ENCODE measurements at places on chromosomes 2 and 18.
A peak's percentile ranks its signal among the peaks of the same experiment; 100 is the strongest.

GRCh38 chr2:11684894-11685460 is 15.0 kb upstream of the NTSR2 start:
- no peak for DNase-seq

DNA sequence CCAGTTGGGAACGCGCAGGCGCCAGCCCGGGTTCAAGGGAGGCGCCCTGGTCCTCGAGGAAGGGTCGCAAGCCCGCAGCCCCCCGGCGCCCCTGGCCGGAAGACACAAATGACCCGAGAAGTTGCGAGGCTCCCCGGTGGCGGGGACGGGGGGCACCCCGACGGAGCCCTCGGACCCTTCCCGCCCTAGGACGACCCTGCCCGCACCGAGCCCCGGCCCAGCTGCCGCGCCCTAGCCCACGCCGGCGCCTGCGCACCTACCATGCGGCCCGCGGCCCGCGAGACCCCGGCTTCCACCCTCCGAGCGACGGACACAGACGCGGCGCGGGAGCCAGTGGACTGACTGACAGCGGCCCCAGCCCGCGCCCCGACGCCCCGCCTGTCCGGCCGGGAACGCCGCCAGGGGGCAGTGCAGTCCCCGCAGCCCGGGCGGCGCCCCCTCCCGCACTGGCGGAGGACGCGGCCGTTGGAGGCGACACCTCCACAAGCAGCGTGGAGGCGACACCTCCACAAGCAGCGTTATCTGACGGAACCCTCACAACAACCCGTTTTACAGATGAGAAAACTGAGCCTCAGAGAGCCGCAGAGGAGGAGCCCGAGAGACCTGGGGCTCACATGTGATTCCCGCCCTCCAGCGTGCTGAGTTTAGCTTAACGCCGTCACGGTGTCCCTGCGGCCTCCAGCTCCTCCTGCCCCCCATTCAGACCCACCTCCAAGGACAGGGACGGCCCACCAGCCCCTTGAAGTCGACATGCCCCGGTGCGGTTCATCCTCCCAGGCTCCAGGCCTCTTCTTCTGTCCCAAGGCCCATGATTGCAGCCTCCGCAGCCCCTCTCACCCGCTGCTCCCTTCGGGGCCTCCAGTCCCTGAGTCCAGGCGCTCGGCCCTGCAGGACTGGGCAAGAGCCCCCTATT is at the start of gene NMUR1:
Gene NMUR1, minus strand, starts transcription at position 347 of the 913 bp plus-strand sequence. Its CDS starts 84 bp downstream, at position 263.
- peak; percentile 33 for DNase-seq

- no peak for DNase-seq
Measured at GRCh38 chr2:48069769-48070168, 163.5 kb upstream of the FBXO11 start.

GRCh38 chr2:88673363-88673762 is 18.1 kb upstream of the RPIA start:
- DNase-seq: no peak

GRCh38 chr2:62653582-62654422 is 51.7 kb upstream of the EHBP1 start:
- DNase-seq: no peak

DNA sequence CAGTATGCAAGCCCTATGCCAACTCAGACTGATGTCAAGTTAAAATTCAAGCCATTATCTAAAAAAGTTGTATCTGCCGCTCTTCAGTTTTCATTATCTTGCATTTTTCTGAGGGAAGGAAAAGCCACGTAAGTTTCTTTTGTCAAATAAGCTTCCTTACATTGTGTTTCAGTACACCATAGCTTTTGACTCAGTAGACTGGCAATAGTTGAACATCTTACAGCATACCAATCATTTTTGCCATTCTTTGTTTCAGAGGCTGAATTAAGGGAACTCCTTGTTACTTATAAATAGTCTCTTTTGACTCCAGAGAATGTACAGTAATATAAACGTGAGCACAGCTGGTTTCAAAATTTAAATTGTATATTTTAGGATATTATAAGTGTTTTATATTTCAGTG is 120.6 kb downstream of the EHBP1 start:
- peak; percentile 75 for DNase-seq

- no peak for DNase-seq
Measured at GRCh38 chr2:144379851-144380311, 140.0 kb downstream of the ZEB2 start.

DNA sequence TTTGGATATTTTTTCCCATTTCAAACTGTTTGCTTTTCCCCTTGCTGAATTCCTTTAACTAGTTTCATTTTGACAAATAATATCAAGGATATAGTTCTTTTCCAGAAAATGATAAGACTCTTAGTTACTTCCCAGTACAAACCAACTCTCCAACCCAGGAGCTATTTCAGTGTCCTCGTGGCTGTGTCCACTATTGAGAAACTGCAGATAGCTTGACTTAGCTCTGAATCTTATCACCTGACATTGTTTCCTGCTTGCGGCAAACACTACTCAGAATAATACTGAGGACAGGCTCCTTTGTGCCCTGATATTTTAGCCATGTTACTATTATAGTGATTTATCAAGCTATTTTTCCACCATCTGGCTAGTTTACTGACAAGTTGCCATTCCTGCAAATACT is 74.6 kb downstream of the KLF7 start:
- DNase-seq: no peak

DNA sequence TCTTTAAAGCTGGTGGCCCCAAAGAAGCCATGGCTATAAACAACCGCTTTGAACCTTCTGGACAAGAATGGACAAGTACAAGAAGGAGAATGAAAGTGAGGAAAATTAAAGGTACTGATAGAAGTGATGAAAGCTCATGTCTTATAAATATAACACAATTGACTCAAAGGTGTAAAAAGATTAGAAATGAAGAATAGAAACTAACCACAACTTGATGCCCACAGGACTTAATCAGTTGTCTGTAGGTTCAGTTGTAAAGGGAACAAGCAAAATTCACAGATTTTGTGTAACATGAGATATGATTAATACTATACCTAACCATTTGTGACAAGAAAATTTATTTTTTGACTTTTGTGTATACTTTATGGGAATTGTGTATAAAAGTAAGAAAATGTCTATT is 135.7 kb downstream of the NUP35 start:
- no peak for DNase-seq

DNA sequence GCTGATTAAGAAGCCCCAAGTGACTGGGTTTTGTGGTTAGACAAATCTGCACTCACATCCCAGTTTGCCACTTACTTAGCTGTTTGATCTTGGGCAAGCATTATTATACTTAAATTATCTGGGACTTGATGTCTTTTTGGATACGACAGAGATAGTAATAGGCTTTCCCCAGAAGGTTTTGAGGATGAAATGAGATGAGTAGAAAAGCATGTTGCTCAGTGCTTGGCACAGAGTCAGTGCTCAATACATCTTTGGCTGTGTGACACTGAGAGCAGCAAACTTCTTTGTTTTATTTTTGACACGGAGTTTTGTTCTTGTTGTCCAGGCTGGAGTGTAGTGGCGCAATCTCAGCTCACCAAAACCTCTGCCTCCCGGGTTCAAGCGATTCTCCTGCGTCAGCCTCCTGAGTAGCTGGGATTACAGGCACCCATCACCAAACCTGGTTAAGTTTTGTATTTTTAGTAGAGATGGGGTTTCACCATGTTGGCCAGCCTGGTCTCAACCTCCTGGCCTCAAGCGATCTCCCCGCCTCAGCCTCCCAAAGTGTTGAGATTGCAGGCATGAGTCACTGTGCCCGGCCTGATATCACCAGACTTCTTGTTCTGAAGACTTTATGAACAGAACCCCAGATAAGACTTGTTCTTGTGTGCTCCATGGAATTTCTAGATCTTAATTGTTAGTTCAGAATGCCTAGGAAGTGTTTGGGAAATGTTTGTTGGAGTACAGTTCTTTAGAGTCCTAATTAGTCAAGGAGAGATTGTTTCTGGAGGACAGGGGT is 521.2 kb downstream of the SLC4A3 start:
- DNase-seq: no peak

GRCh38 chr2:236691799-236692167 is 122.2 kb downstream of the ACKR3 start:
- DNase-seq: peak; percentile 25

- DNase-seq: peak; percentile 54
Measured at GRCh38 chr2:210072922-210073509, 70.6 kb downstream of the RPE start.

GRCh38 chr2:30655660-30656059 is 151.6 kb downstream of the CAPN13 start:
- DNase-seq: peak; percentile 71

- DNase-seq: peak; percentile 80
Measured at GRCh38 chr2:164369366-164369765, 251.9 kb downstream of the GRB14 start.

DNA sequence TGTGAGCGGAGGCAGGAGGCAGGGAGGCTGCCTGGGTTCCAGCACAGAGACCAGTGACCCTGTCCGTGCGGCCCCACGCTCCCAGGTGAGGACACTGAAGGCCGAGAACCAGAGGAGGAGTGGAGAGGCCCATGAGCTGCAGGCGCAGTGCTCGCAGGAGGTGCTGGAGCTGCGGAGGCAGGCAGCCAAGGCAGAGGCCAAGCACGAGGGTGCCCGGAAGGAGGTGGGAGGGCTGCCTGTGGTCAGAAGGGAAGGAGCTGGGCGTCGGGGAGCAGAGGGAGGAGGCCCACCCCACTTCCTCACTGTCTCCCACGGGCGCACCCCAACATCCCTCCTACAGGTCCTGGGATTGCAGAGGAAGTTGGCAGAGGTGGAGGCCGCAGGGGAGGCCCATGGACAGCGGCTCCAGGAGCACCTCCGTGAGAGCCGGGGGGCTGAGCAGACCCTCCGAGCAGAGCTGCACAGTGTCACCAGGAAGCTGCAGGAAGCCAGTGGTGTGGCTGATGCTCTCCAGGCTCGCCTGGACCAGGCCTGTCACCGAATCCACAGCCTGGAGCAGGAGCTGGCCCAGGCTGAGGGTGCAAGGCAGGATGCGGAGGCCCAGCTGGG is 33.0 kb upstream of the SNED1 start:
- DNase-seq: no peak

- peak; percentile 39 for DNase-seq
Measured at GRCh38 chr2:162433491-162433890, 89.6 kb downstream of the GCA start.

DNA sequence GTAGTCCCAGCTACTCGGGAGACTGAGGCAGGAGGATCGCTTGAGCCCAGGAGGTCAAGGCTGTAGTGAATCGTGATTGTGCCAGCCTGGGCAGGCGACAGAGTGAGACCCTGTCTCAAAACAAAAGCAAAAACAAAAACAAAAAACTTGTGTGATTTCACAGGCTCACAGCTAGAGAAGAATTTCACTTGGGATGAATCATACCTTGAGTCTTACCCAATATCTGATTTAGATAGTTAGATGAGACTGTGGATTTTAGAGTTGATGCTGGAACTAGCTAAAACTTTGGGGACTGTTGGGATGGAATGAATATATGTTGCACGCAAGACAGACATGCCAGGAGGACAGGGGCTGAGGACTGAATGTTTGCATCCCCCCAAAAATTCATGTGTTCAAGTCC is 4.4 kb downstream of the ANKRD29 start:
- DNase-seq: no peak

DNA sequence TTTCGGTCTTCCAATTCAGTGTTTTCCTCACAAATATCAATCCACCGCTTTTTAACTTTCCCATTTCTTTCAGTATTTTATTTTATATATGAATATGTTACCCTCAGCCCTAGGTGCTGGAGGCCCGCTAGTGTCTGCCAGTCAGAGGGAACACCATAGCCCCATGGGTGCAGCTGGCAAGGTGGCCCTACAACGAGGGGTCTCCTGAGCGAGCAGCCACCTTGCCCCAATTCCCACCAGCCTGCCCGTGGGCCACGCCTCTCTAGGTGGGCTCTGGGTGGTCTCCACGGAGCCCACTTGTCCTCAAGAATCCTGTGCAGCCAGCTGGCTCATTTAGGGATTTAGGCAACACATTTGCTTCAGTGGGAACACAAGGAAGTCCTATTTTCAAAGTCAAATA is 72.5 kb upstream of the RGPD5 start:
- no peak for DNase-seq

GRCh38 chr2:180907731-180908130 is 72.7 kb upstream of the UBE2E3 start:
- peak; percentile 74 for DNase-seq

- no peak for DNase-seq
Measured at GRCh38 chr2:43387092-43388062, 161.0 kb upstream of the ZFP36L2 start.

GRCh38 chr2:100265226-100265625 is 57.1 kb downstream of the LONRF2 start:
- DNase-seq: no peak

GRCh38 chr18:36302676-36303075 is 5.2 kb downstream of the FHOD3 start:
- no peak for DNase-seq

DNA sequence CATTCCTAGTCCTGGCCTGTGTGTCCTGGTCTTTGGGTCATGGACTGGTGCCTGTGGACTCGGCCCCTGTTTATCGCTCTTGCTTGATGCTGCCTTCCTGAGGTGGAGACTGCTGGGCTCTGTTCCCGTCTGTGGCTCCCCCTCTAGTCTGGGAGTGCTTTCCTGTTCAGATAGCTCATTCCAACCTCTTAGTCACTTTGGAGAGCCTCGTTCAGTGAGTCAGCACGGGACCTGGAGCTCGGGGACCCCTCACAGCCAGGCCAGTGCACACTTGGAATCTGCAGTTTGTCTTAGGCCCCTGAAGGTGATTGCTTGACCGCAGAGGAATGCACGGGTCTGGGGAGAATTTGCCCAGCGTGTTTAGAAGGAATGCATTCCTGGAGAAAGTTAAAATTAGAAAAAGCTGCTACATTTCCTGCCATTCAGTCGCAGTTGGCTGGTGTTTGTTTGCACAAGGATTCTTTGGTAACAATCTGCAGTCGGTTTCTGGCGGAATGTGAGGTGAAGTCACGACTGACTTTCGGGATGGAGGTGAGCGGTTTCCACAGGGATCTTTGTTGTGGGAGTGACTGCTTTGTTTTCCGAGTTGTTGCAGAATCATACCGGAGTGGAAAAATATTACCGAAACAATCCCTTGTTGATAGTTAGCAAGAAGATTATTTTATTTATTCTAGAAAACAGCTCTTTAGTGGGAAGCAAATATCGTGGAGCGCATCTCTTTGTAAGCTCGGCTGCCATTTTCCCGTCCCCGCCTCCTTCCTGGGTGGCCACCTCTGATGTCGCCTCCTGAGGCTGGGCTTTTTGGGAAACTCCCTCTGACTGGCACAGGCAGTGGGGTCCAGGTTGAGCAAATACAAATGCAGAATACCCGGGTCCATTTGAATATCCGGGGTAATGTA is 29.6 kb downstream of the SH3BP4 start:
- peak; percentile 100 for DNase-seq

GRCh38 chr18:60082790-60083189 is 183.0 kb downstream of the PMAIP1 start:
- peak; percentile 39 for DNase-seq

DNA sequence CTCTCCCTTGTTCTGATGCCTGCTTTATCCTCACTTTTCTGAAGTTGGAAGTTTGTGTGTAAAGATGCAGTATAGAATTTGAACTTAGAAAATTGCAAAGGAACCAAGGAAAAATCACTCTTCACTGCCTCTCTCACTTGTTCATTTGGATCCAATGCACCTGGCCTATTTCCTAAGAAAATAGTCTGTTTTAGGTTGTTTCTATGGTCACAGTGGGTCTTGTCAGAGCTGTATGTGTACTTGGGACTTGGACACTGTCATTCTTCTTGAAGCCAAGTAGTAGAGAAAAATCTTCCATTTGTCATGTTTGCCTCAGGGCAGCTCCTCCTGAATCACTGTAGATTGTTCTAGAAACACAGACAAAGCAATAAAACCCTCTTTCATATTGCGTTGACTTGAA is 80.3 kb upstream of the SESTD1 start:
- DNase-seq: no peak

- no peak for DNase-seq
Measured at GRCh38 chr18:48667276-48668254, 128.7 kb downstream of the CTIF start.
